ENCODE measurements at places on chromosomes 3 and 15. TPM values are rescaled to one million over a fixed set of nuclear protein-coding genes. Genes with fewer than 3 reads are reported as not detected.

CXCR6 gene
- total RNA-seq: not detected

- no peak for DNase-seq
Observed at GRCh38 chr15:72231833-72232478, 966 bp upstream of the PKM start.

DNA sequence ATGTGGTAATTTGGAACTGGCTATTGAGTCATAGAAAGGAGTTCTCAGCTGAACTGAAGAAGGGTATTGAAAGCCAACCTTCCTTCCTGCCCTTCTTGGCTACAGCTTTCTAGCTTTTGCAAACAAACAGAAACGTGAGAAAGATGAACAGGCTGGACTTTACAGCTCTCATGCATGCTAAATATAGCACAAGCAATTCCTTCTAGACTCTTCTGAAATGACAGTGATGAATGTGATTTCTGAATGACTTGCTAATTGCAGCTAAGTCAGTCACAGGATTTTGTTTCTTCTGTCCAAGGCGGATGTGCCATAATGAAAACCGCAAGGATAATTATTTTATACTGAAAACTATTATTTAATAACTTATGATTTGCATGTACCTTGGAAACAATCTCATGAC, 36.3 kb downstream of the BCHE start:
- no peak for DNase-seq

DNA sequence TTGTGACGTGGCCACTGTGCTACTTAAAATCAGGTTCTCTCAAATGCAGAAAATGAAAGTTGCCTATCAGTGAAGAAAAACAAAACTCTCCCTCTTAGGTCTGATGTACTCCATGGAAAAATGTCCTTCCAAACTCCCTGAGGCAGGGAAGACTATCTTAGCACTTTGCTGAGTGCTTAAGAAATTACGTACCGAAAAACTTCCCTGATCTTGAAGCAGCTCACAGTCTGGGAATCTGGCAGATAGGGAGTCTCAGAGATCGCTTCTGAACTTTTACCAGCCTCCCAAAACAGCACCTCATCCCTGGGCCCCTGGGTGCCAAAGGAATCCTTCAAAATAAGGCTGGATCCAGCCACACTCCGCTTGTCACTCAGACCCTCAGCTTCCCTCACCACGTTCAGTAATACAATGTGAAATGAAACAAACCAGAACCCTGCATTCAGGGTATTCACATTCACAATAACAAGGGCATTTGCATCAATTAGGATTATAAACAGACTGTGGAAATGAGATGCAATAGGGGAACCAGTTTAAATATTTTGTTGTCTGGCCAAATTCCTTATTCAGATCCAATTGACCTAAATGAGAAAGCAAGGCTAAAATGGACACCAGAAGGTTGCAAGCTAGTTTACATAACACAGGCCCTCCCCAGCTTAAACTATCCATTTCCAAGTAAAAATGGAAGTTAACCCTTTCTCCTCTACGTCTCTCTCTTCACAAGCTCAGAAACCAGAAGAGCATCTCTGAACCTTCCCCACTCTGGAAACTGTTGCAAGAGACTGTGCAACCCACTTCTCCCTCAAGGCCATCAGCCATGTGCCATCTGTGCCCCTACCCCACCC, 20.9 kb downstream of the OSBPL10 start:
- DNase-seq: no peak

GRCh38 chr3:144085964-144086363, 114.3 kb downstream of the DIPK2A start:
- no peak for DNase-seq

DNA sequence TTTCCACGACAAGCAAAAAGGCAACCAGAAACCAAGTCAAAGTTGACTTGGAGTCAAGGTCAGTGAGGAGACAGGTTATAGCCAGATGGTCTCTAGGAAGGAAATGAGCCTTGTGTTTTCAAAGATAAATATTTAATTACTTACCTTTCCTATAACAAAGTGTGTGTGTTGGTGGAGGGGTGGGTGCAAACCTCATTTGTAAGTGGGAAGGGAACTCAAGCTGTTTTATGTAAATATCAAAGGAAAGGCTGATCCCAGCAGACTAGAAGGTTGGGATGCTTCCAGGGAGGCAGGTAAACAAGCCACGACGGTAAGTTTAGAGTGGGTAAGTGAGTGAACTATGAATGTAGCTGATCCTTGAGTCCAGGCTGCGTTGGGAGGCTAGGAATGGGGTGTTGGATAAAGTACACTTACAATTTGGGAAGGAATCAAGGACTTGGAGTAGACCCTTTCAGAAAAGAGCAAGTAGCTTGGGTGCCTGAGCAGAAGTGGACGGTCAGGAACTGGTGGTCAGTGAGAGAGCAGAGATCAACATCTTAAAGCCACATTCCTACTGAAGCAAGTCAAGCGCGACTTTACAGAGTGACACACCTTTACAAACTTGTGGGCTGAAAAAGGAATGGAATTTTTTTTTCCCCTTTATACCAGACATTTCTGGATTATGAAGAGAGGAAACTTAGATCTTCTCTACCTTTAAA, 82.0 kb upstream of the TBL1XR1 start:
- no peak for DNase-seq

GRCh38 chr3:64687781-64688604, at the start of gene ADAMTS9:
ADAMTS9 (minus strand) TSS chr3:64688000; CDS start chr3:64687657, 343 bp downstream.
- peak; percentile 12 for DNase-seq

CDCP1 gene
- 0.62 TPM for total RNA-seq

DNA sequence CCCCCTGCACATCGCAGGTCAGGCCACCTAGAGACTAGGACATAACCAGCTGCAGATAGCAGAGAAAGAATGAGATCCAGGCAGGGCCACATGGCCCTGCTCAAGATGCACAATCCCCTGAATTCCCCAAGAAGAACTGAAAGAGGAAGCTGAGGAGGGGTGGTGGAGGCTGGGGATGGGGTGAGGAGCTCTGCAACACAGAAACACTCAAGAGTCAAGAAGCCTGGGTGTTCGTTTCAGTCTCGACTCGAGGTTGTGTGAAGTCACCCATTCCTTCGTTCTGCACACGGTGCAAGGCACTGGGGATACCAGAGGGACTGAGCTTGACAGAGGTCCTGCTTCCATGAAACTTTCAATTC, 62.0 kb downstream of the TLE3 start:
- DNase-seq: no peak

GNB5 gene
- 50.2 TPM for total RNA-seq

ITIH1 gene
- total RNA-seq: 0.94 TPM

DNA sequence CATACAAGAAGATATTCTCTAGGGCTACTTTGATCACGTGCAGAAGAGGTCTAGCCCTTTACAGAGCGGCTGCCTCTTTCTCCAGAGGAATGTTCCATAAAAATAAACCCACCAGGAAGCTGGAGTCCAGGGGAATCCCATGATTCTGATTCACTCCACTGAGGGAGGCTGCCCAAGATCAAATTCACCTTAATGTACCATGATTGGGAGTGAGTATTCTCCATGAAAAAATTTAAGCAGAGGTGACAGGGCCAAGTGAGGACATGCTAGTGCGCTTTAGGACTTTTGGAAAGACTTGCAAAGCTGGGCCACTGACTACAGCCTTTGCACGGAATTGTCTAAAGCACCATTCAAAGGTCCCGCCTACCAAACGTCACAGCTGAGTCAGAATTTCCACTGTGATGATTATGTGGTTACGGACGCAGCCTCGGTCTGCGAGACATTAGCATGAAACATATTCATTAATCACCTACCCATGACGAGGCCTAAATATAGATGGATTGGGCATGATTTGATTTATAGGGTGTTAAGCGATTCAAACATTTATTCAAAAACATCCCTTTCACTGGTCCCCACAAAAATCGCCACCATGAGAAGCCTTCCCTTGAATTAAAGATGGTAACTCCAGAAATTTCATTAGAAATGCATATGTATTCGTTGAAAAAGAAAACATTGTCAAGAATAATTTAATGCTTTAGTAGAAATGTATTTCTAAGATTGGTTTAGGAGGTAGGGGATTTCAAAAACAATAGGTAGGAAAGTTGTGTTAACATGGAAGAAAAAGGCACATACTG, 152.6 kb downstream of the GREM1 start:
- DNase-seq: no peak

GRCh38 chr3:111326144-111326995, 215.6 kb upstream of the CD96 start:
- no peak for DNase-seq

FAM107A gene
- total RNA-seq: 24.8 TPM

- no peak for DNase-seq
Observed at GRCh38 chr3:86954747-86955146, 36.2 kb downstream of the VGLL3 start.

RARRES1 gene
- 1.4 TPM for total RNA-seq

GRCh38 chr15:101453123-101454120, 36.1 kb downstream of the PCSK6 start:
- DNase-seq: no peak

QRICH1 gene
- total RNA-seq: 113 TPM

DNA sequence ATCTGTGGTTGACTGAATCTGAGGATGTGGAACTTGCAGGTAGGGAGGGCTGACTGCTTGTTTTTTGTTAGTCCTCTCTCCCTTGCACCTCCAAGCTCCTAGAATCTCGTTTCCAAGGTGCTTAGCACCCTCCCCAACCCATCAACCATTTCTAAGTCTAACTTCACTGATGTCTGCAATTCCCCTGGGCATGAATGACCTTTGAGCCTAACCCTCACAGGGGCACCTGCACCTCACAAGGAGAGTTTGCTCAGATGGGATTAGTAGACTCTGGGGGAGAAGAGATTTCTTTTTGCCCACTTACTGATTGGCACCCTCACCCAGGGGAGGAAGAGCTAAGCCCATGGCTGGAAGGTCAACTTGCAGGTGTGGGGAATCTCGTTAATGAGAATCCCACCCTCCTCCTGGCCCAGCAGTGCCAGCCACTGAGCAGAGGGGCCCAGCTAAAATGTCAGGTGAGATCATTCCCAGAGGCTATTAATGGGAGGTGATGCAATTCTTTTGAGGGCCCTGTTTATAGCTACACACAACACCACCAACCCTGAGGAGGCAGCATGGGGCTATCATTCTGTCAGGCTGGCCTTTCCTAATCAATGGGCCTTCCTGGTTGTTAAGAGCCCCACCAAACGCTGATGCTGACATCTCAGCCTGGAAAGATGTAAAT, 81.6 kb upstream of the HERC1 start:
- no peak for DNase-seq

DNA sequence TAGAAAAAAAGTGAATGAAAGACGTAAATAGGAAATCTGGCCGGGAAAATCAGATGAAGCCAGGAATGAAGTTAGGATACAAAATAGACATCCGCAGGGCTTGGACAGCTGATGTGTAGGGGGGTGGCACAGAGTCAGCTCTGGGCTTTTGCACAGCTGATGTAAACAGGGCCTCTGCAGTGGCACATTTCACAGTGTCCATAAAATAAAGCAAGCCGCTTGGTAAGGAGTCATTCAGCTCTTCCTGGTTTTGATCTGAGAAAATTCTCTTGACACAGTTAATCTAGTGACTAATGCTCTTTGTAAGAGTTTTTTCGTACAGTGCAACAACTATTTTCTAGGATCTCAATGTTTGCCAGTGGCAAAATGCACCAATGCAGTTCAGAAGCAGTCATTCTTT, 153.3 kb downstream of the USP13 start:
- no peak for DNase-seq

DNA sequence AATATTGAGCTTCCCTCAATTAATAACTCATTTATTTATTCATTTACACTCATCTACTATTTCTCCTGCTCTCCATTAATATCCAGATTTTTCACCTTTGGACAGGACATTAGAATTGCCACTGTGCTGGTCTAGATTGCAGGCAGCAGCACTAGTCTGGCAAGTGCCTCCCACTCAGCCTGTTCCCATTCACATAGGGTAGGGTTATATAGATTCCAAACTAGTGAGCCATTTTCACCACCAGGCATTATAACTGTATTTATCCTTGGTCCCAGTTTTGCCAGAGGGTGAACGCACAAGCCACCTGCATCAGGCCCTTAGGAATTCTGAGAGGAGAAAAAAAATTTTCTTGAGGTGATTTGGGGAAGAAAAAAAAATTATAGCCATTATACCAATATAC, 44.5 kb downstream of the ANAPC13 start:
- no peak for DNase-seq

PLSCR5 gene
- not detected for total RNA-seq

DNA sequence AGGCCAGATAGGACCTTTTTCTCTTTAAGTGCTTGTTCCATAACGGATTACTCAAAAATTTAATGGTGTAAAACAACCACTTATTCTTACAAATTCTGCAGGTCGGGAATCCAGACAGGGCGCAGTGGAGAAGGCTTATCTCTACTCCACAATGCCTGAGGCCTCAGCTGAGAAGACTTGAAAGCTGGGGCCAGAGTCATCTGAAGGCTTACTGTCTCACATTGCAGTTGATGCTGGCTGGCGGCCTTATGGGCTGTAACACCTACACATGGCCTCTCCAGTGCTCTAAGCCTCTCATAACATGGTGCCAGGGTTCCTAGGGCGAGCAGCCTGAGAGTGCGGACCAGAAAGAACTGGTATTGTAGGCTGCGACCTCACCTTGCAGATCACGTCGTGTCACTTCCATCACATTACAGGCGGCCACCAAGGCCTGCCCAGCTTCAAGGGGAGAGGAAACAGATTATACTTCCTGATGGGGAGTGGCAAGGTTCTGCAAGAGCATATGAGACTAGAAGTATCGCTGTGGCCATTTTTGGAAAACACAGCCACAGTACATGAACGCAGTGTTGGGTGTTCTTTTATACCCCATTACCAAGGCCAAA, 32.4 kb downstream of the CMTM7 start:
- no peak for DNase-seq

PLAAT1 gene
- 8.1 TPM for total RNA-seq

DNA sequence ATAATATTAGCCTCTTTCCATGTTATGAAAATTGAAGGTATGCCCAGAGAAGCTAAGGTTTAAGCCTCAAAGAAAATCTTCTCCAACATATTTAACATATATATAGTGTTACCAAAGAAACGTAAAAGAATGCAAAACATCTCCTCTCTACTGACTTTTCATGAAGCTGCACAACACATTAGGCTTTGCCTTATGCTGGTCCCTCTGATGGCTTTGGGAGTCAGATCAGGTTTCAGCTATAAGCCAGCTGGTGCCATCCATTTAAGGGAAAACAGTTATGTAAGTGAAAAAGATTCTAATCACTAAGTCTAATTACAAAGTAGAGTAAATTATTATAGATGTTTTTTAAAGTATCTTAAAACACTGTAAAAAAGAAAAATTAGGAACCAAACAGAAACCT, 410.5 kb downstream of the LSAMP start:
- no peak for DNase-seq

PARP3 gene
- total RNA-seq: 1.7 TPM

- no peak for DNase-seq
Observed at GRCh38 chr3:71302604-71303003, 280.9 kb downstream of the FOXP1 start.

Data from occipital lobe (tissue), 3 donors.